ENCODE measurements at places on chromosomes 1 and 21.

DNA sequence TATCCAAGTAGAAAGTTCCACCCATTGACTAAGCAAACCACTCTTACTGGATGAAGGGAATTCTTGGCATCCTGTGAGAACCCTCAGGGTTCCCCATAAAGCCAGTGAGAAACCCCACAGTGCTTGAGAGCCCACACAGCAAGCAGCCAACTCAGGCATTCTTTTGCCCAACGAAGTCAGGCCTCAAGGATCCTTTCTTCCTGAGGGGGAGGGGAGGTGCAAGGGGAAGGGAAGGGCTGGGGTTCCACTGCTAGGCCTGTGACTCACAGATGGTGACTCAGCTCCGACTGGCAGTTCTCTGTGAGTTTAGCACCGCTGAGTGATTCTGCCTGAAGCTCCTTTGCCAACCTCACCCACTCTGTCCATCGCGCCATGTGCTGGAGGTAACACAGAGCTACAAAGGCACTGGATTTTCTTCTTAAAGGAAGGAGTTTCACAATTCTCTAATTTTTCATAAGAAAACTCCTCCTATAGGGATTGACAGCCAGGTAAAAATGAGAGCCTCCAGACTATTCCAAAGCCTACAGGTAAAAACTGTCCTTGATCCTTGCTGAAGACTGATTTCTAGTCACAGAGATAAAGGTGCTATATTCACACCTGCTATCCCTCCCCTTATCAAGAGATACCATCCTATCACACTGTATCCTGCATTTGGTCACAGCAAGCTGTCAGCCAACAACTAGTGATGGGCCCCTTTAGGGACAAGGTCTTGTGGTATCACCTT, 4.8 kb downstream of the ENO1 start:
- DNase-seq, result peak; percentile 31

- DNase-seq, result no peak
These were observed 18.3 kb upstream of the KLF17 start for GRCh38 chr1:44100183-44100868.

- no peak for DNase-seq
These were observed 25.9 kb downstream of the CYP2J2 start for GRCh38 chr1:59900640-59901039.

- no peak for DNase-seq
These were observed 62.7 kb downstream of the KAZN start for GRCh38 chr1:14661222-14661621.

DNA sequence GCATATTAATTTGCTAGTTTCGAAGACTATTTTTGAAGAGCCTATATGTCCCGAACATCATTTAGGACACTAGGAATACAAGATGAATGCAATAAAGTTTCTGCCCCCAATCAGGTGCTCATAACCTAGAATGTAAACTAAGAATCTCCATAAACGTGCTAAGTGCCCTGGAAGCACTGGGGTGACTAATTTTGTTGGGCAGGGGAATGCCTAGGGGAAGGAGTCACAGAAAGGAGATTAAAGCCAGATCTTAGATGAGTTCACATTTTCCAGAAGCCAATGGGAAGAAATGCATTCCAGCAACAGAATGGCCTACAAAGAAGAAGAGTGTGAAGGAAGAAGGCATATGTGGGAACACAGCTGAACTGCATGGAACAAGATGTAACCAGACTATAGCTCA, 19.5 kb downstream of the SCYL3 start:
- no peak for DNase-seq

- DNase-seq, result no peak
These were observed 21.9 kb upstream of the NEK2 start for GRCh38 chr1:211697356-211697755.

- DNase-seq, result no peak
These were observed 1.0 kb downstream of the BTG2 start for GRCh38 chr1:203306089-203306964.

- no peak for DNase-seq
These were observed 7.3 kb downstream of the C1orf174 start for GRCh38 chr1:3892748-3893147.

GRCh38 chr1:209456878-209457277, 126.6 kb upstream of the CAMK1G start:
- DNase-seq, result peak; percentile 18

GRCh38 chr1:232767305-232768074, 37.7 kb upstream of the MAP10 start:
- no peak for DNase-seq

DNA sequence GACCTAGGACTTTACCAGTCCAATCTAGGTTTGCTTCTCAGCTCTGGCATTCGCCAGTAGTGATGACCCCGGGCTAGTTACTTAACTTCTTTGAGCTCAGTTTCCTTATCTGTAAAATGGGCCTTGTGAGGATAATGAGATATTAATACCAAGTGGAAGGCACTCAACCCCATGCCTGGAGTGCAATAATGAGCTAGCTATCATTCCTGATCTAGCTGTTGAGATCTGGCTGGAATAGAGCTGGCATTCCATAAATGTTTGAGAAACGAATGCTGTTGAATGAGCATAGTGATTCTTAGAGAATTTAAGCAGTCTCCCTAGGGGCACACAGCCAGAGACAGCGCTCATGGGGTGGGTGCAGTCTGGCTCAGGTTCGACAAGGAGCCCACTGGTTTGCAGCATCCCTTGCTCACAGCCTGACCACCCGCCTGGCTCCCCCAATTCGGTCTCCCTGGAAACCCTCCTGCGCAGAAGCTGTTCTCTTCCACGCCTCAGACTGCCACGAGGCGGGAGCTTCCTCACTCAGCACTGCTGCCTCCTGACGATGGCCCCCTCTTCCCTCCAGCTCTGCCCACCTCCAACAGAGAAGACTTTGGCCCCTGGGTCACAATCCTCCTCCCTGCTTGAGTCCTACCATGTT, 32.5 kb downstream of the DHCR24 start:
- no peak for DNase-seq

GRCh38 chr1:14362331-14362730, 236.2 kb upstream of the KAZN start:
- no peak for DNase-seq

- DNase-seq, result no peak
These were observed 27.7 kb upstream of the POU3F1 start for GRCh38 chr1:38074302-38074677.

GRCh38 chr1:241770115-241770514, 77.9 kb upstream of the EXO1 start:
- DNase-seq, result peak; percentile 3

DNA sequence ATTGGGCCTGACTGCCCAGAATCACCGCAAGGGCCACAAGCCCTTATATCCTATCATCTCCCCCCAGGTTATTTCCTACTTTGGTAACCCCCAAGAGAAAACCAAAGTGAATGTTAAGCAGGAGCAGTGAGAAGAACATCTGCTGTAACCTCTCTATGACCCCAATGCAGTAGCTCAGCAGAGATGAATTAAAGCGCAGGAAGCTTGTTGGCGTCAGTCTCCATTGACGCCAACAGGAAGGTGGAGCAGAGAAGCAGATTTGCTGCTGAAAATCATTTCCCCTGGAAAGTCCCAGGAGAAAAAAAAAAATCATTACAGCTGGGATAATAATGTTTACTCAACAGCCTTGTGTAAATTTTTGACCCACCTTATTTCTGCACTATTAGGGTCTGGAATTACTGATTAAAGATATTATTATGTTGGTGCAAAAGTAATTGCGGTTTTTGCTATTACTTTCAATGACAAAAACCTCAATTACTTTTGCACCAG, 33.2 kb upstream of the FAM163A start:
- DNase-seq, result no peak

DNA sequence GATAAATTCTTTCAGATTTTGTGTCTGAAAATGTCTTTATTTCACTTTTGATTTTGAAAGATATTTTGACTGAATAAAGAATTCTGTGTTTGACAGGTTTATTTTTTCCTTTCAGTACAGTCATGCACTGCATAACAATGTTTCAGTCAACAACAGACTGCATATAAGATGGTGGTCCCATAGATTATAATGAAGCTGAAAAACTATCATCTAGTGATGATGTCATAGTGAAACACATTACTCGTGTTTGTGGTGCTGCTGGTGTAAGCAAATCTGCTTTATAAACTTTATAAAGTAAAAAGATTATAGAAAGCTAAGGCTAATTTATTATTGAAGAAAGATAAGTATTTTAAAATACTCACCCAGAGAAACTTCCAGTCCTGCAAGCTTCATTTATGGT, 65.3 kb upstream of the PRRX1 start:
- DNase-seq, result no peak

- no peak for DNase-seq
These were observed 30.2 kb downstream of the DPH5 start for GRCh38 chr1:100995198-100995988.

- no peak for DNase-seq
These were observed 9.8 kb downstream of the PAX7 start for GRCh38 chr1:18640228-18641004.

DNA sequence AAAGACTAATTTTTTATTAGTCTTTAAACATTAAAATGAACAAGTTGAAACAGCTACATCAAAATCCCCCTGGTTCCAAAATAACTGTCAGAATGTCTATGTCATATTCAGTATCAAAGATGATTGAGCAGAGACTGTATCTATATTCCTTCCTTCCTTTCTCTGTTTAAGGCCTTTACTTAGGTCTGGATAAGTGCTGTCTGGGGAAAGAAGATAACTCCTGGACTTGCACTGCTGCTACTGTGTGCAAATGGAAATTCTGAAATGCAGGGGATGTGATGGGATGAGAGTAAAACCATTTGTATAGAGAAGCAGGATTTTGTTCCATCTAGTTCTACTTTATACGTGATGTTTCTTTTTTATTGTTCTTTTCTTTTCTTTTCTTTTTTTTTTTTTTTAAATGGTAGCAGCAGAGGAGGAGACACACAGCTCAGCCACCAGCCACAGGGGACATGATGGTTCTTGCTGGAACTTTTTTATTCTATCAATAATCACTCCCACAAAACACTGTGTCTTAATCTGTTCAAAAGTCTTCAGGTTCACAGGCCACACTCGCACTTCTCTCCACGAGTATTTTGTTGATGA, 33.6 kb upstream of the FOXE3 start:
- no peak for DNase-seq

GRCh38 chr1:203492082-203492747, 1.7 kb upstream of the OPTC start:
- DNase-seq, result no peak

- DNase-seq, result no peak
These were observed 2.1 kb upstream of the WASF2 start for GRCh38 chr1:27491748-27492700.

- no peak for DNase-seq
These were observed 209.9 kb downstream of the SDCCAG8 start for GRCh38 chr1:243465738-243466137.

DNA sequence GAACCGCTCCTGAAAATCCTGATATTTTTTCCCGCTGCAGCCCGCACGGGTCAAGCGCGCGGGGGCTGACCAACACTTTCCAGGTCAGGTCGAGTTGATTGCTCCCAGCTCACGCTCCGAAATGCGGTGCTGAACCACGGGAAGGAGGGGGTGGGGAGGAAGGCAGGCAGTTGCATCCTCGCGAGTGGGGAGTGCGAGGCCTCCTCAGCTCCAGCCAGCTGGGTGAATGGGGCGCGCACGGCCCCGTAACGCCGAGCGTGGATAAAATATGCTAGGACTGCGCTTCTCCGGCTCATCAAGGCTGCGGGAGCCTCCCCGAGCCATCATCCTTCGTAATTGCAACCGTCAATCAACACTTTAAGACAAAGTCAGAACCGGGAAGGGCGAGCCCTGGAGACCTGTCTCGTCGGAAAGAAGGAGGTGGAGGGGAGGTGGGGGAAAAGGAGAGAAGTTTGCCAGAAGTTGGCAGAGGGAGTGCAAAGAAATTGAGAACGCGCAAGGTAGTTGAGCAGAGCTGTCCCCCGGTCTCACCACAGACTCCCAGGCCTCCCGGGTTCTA, 8.0 kb downstream of the NR5A2 start:
- no peak for DNase-seq

DNA sequence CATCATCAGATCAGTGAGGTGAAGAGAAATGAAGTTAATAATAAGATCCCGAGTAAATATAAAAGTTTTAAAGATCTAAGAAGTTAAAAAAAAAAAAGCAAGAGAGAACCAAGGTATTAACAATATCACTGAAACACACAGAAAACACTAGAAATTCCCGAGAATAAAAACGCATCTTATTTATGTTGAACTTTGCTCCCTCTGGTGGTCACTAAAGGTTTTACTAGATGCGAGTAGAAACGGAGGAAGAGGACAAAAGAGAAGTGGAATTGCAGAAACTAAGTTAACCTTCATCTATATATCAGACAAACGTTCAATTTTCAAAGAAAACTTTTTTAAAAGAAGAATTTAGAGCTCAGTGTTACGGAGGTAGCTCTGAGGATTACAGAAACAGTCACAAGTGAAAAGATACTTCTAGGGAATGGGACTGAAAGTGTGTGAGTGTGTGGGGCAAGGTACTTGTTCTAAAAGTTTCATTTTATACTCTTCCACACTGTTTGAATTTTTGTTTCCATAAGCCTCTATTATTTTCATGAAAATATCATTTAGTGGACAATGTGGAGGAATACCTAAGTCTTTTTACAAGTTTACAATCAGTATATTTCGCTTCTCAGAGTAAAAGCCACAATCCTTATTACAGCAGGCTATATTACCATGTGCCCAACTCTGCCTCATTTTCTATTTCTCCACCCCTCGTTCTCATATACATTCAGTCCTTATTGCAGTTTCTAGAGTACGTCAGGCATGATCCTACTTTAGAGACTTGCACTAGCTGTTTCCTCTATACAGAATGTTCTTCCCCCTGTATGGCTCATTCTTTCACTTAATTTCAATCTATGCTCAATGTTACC, 19.7 kb downstream of the ACBD6 start:
- no peak for DNase-seq

GRCh38 chr1:41835485-41835884, 83.2 kb downstream of the HIVEP3 start:
- DNase-seq, result no peak

- no peak for DNase-seq
These were observed 4.2 kb downstream of the RASSF5 start for GRCh38 chr1:206511362-206512057.

Data from NCI-H510A (cell line).